ENCODE measurements at places on chromosomes 2 and 18.

- no peak for DNase-seq
Observed at GRCh38 chr2:136801661-136802060, 36.3 kb downstream of the THSD7B start.

GRCh38 chr2:166115589-166115988 lies 12.2 kb downstream of the SCN1A start:
- no peak for DNase-seq

DNA sequence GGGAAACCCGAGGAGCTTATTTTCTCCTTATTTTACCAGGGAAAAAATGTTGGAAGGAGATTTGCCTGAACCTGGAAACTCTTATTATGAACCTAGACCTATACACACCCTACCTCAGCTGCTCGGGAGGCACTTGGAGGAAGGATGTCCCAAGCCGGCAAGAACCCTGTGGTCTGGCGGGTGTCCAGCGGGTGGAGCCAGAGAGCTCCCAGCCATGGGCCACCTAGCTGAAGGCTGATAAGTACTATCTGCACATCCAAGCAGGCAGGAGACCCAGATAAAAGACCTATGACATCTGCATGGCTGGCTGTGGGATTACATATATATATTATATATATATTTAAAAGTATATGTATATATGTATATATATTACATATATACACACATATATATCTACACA lies 1.1 kb upstream of the SLC14A1 start:
- DNase-seq: peak; percentile 34

DNA sequence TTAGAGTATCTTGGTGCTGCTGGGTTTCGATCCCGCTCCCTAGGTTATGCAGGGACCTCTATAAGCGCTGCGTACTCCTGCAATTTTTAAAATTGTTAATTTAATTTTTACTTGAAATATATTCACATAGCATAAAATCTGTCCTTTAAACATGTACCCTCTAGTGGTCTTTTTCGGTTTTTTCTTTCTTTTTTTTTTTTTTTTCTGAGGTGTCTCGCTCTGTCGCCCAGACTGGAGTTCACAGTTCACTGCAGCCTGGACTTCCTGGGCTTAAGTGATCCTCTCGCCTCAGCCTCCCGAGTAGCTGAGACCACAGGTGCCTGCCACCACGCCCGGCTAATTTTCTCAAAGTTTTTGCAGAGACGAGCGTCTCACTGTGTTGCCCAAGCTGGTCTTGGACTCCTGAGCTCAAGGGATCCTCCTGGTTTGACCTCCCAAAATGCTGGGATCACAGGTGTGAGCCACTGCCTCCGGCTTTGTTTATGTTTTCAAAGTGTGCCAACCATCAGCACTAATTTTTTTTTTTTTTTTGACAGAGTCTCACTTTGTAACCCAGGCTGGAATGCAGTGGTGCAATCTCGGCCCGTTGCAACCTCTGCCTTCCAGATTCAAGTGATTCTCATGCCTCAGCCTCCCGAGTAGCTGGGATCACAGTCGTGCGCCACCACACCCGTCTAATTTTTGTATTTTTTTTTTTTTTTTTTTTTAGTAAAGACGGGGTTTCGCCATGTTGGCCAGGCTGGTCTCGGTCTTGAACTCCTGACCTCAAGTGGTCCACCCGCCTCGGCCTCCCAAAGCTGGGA lies 585 bp upstream of the MOB1A start:
- DNase-seq: no peak

GRCh38 chr2:101793277-101793969 lies 95.9 kb downstream of the MAP4K4 start:
- DNase-seq: no peak

- DNase-seq: peak; percentile 81
Observed at GRCh38 chr2:158926478-158926948, 41.9 kb upstream of the TANC1 start.
